CD4-positive, alpha-beta T cell treated with Interleukin-15 for 4 hours (primary cell): ENCODE measurements at places on chromosomes 4 and X.

GRCh38 chr4:100843910-100844309 is 326.1 kb upstream of the EMCN start:
- DNase-seq, result no peak

GRCh38 chr4:147855571-147856009 is 123.7 kb downstream of the ARHGAP10 start:
- DNase-seq, result no peak

DNA sequence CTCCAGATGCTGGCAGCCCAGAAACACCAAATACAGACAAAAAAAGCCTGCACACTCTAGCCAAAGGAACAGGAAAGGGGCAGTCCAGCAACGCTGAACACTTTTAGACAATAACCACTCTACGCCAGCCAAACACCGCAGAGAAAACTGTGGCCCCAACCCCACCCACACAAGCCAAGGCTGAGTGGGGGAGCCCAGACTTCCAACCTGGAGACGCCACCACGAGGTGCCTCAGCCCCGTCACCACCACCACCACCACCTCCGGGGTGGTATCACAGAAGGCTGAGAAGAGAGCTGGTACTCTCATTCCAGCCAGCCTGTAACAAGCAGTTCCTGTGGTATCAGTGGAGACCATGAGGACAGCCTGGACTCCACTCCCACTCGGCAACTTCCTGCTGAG is 22.8 kb downstream of the MEPE start:
- no peak for DNase-seq

- no peak for DNase-seq
These were observed 241.2 kb upstream of the CTSO start for GRCh38 chr4:156194896-156195295.

DNA sequence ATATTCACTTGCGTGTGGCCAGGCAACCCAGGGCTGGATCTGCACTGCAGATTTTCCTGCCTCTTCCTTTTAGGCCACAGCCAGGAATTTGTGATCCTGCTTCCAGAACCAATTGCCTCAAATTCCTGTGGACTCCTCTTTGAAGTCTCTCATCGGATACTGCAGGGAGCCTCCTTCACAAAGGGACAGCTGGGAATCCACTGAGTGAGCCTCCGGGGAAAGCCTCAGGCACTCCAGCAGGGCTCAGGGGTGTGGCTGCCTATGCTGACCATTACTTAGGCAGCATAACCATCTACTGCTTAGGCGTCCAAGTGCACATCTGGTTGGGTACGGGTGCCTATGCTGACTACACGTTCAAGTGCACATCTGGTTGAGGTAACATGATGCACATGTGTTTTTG is 321.5 kb downstream of the NLGN4X start:
- no peak for DNase-seq

DNA sequence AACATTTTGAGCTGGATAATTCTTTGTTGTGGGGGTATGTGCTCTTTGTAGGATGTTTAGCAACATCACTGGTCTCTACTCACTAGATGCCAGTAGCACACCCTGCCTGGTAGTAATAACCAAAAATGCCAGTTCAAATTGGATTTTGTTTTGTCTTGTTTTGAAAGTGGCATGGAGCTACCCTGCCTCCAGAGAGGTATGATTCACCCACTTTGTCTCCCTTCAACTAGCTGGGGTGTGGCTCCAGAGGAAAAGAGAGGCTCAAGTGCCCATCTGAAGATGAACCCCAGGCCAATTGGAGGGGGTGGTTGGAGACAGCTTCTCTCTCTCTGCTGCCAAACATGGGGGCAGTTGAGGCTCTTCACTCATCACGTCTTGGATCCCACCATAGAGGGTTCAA is 34.5 kb downstream of the NIPAL1 start:
- DNase-seq, result no peak

DNA sequence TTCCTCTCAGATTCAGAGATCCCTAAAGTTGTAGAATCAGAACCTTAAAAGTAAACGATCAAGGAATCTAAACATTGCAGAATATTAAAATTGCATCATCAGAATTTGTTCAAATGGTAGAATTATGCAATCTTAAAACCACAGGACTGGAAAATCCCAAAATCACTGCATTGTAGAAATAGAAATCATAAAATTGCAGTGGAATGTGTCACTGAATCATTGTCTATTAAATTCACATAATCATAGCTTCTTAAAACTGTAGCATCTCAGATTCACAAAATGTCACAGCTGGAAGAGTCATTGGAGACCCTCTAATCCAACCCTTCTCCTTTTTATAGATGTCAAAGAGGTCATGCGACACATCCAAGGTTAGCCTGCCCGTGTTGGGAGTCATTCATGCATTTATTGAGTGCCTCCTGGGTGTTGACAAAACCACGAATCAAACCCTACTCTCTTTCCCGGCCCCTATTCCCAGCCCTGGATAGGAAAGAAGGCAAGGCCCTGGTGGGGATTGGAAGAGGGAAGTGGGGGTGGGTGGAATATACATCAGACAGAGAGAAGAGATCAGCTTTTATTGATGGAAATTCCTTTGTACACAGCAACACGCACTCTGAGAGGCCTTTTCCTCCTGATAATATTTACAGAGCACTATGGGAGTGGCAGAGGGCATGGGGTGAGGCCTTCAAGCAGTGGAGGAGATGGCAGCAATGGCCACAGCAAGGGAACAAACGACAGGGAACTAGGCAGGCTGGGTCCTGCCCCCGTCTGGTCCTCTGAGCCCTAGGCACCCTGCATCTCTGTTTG is 15.4 kb downstream of the IQSEC2 start:
- no peak for DNase-seq

DNA sequence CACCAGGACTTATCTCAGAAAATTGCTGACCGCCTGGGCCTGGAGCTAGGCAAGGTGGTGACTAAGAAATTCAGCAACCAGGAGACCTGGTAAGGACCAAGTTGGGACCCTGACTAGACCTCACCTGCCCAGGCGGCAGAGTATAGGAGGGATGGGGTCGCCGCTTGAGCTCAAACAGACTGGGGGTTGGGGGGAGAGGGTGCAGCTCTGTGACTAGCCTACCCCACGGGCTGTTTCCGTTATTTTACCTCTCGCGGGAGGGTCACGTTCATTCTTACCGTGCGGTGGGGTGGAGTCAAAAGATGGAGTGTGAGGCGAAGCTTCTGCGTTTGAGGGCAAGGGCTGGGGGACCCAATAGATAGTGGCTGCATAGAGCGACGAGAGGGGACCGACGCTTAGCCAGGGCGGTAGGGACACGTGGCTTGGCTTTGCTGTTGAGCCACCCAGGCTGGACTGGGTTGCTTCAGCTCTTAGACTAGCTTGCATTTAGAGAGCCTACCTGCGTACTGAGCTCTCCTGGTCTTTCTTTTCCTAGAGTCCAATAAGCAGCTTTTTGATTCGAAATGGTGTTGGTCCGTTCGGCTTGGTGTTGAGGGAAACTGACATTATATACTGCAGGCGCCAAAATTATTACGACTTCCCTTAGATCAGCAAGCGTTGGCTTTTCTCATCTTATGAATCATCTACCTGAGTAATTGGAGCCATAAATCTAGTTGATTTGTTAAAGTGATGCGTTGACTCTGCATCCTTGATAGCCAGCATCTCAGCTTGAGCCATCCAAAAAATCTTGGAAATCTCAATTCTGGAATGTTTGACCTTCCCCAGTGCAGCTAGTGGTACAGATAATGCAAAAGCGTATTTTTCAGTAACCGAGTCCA is 591 bp downstream of the PRPS1 start:
- peak; percentile 42 for DNase-seq

DNA sequence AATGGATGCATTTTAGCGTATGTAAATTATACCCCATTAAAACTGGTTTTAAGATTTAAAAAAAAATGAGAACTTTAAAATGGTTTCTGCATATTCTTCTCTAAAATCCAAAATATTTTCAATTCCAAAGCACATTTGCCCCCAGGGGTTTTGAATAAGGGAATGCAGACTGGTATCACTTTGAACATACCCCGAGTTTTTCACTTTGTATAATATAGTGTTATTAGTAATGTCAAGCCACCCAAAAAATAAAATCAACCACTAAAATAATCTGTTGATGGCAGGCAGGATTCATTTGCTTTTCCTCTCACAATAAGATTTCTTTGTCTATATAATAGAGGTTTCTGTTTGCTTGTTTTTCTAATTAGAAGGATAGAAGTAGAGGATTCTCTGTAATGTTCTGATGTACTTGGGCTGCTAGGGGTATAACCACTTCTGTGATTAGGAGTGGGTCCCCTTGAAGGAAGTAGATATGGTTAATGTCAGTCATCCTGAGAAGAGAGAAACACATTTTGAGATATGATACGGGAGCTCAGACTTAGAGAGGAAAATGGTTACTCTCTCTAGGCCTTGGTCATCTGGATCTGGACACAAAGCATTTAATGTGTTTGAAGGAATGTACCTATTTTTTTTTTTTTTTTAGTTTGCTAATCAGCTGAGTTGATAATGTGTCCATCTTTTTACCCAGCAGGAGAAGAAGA is 9.3 kb upstream of the LIN54 start:
- no peak for DNase-seq

DNA sequence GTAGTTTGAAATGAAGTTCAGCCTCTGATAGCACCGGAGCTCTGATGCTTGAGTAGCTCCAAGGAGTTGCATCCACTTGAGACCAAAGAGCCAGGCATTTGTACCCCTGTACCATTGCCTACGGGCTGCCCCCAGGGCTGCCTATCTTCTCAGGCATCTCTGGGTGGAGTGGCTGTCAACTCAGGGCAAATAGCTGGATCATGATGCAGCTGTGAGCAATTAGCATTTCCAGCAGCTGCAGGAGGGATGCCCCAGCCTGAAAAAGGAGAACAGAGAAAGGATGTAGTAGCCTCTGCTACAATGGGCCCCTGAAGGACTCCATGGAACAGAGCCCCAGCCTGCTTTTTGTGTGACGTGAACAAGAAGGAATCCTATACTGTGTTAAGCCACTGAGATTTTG is 492.6 kb downstream of the BCOR start:
- DNase-seq, result no peak

DNA sequence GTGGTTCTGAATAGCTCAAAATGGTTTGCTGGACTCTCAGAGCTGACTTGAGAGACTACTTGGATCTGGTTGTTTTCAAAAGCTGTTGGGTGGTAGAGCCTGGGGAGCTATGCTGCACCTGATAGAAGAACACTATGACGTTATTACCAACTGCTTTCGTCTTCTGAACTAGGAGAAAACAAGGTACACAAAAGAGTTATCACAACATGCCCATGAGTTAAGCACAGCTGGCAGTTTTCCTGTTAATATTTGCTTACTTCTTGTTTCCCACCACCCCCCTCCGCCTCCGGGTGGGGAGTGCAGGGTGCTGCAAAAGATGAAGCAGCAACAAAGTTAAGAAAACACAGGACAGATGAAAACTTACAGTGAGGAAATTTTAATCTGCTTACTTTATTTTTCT is 69.1 kb downstream of the RASL11B start:
- DNase-seq, result no peak

GRCh38 chrX:39019056-39019455 is 217.8 kb downstream of the MID1IP1 start:
- no peak for DNase-seq

- DNase-seq, result no peak
These were observed 152.7 kb downstream of the SOWAHB start for GRCh38 chr4:76745240-76745639.

DNA sequence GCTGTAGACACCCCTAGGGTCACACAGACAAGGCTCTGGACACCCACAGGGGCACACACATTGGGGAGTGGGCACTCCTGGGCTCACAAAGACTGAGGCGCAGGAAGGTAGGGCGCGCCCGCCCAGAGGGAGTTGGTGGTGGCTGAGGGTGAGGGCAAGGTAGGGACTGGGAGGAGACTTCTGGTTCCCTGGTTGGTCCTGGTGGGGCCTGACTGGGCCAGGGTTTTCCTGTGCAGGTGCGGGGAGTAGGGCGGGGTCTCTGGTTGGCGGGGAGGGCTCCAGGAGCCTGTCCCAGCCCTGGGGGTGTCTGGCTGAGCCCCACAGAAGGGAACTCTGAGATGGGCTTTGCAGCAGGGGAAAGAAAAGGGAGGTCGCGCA is 6.7 kb upstream of the WAS start:
- DNase-seq, result no peak

DNA sequence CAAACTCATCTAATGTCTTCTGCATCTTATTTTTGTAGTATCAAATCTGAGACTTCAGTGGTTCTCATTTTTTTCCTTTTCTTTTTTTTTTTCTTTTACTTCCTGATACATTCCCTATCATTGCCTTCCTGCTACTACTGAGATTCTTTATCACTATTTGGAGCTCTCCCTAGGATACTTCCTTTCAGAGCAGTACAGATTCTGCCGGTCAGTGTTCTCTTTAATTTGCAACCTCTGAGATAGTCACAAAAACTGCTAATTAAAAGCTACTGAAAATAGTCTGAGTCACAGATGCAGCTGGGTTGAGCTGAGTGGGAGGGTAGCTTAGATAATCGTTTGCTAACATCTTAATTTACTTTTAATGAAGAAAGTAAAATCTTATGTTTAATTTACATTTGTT is 1279.7 kb downstream of the ARAP2 start:
- DNase-seq, result no peak

DNA sequence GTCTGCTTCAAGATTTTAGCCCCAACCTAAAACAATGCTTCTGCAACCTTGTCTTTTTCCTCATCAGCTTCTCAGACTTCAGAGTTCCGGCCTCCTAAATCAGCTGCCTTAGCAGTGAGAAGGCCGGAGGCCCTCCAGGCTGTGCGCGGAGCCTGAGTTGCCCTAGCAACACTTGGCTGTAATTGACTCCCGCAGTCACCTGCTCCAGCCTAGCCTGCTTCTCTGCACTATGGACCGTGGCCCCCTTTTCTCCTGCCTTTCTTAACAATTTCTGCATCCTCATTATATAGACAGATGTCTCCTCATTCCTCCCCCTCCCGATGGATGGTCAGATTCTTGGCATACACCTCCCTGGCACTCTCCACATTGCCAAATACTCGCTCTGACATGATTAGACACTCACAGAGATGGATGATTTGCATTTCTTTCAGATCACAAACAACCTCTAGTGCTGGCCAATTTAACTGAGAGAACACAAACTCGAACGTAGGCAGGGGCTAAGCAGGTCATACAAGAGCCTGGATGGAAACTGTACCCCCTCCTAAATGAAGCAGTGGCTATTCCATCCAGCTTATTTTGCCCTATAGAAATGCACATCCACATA is 9.5 kb upstream of the HUWE1 start:
- DNase-seq, result no peak

GRCh38 chrX:15194146-15194545 is 75.7 kb downstream of the ASB9 start:
- DNase-seq, result no peak

GRCh38 chr4:87857789-87858188 is 25.0 kb downstream of the MEPE start:
- DNase-seq, result no peak

DNA sequence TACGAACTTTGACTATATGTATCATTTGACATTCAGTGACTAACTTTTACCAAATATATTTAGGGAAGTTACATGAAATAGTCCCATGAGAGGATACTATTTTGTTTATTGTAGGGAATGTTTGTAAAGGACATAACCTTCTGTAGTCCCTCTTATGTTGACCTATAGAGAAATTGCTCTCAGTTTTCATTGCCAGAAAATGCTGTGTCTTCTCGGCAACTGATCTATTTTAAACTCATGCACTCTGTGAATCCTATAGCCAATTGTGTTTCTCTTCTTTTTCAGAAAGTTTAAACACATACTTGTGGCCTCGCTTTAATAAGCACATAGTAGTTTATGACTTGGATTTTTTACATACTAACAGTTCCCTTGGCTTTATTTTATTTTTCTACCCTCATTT is 38.2 kb downstream of the DMP1 start:
- no peak for DNase-seq
